ENCODE measurements at places on chromosomes 2 and 18.
A peak's percentile ranks its signal among the peaks of the same experiment; 100 is the strongest.

- DNase-seq, result peak; percentile 23
Measured at GRCh38 chr2:112138159-112139032, at the start of gene FBLN7. Gene FBLN7 (plus strand): TSS chr2:112138385. CDS start chr2:112138656, 271 bp downstream.

DNA sequence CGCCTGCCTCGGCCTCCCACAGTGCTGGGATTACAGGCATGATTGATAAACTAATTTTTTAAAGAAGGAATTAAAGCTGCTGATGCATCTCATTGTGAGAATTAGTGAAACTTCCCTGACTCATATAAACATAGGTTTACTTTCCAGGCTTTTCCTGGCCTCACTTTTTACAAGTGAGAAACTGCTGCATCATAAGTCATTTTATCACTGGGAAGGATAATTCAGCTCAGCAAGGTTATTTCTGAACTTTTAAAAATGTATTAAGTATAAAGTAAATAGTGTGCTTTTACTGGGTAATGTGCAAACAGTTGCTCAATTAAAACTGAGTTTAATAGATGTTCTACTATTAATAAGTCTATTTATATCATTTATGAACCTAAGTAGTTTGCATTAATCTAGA lies 1130.3 kb upstream of the CDH2 start:
- no peak for DNase-seq

- DNase-seq, result no peak
Measured at GRCh38 chr2:49753344-49753985, 599.1 kb upstream of the FSHR start.

DNA sequence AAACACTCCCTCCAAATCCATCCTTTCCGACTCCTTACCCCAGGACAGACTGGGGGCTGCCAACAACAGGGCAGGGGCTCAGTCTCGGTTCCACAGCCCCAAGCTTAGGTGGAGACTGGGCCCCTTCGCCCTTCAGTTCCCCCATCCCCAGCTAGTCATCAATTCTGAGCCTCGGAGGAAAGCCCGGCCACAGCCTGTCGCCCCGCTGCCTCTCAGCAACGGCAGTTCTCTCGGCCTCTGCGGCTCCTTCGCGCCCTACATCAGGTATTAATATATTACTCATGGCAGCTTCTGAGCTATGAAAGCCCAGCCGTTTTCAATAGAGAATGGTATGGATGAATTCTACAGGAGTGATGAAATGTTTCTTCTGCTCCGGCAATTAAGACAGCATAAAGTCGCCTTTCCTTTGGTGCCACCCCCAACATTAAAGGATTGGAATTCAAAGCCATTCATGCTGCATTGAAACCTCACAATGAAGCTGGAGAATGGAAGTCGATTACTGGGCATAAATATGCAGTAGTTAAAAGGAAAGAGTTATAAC lies 2.8 kb downstream of the HDAC4 start:
- no peak for DNase-seq

- no peak for DNase-seq
Measured at GRCh38 chr18:45538444-45538843, 76.8 kb upstream of the SLC14A2 start.

DNA sequence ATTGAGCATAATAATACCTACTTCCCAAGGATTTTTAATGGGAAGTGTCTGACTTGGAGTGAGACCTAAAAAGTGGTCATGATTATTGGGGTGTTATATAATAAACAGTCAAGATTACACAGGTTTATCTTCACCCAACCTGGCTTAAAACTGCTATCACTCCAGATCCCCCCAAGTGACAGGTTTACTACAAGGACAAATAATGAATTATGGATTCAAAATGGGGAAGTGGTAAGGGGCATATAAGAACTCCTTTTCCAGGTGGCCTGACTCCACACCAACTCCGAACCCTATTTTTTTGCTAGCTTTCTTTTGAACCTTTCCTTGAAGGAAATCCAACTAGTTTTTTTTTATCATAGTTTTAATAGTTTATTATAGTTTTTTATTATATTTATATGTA lies 663.0 kb upstream of the FANCL start:
- DNase-seq, result no peak

DNA sequence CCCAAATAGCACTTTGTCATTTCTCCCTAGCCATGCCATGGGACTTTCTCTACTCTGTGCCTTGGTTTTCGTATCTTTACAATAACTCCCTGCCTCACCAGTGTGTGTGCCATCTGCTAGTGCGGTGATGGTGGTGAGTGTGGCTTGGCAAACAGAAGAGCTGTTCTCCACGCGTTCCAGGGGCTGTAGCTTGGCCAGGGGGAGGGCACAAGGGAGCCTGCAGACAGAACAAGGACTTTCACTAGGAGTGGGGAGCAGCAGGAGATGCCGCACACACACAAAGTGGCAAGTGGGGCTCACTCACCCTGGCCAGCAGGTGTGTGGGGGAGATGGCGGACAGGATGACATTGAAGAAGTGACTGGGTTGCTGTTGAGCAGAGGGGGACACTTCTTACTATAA lies 196.9 kb downstream of the HAUS1 start:
- no peak for DNase-seq

- no peak for DNase-seq
Measured at GRCh38 chr2:118310681-118311429, 222.6 kb downstream of the INSIG2 start.

DNA sequence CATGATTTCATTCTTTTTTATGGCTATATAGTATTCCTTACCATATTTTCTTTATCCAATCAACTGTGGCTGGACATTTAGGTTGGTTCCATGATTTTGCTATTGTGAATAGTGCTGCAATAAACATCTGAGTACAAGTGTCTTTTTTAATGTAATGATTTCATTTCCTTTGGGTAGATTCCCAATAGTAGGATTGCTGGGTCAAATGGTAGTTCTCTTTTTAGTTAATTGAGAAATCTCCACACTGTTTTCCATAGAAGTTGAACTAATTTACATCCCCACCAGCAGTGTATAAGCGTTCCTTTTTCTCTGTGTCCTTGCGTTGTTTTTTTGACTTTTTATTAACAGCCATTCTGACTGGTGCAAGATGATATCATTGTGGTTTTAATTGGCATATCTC lies 59.1 kb upstream of the IL1RL1 start:
- no peak for DNase-seq

DNA sequence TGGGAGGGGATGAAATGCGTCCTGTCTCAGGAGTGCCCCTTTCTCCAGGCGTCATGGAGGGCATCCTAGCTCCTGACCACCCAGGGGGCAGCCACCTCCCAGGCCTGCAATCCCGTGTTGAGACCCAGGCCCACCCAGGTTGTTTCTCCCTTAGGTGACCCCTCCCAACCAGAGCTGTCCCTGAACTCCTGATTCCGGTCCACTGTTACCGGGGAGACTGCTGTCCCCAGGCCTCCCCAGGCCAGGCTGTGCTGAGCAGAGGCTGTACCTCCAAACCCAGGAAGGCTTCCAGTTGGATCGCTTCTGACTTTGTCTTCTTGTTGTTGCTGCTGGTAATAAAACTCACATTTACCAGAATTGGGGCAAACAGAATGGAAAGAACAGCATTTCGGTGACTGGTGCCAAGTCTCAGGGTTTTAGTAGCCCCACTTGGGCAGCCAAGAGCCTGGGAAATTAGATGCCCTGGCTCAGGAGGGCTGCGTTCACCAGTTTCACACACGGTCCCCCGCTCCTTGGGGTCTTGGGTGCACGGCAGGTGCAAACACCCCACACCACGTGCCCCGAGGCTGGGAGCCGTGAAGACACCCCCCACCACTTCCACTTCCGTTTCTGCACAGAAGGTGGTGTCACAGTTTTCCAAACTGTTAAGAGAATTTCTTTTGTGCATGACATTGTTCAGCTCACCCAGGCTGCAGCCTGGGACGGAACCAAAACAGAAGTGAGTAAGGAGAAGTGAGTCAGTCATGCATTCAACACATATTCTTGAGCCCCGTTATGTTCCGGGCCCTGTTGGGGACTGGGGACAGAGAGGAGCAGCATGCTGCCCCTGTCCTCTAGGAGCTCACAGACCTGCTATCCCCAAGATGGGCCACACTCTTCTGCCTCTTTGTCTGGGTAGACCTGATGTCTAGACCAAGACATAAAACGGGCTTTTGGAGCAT lies 29.4 kb downstream of the ITM2C start:
- DNase-seq, result no peak

DNA sequence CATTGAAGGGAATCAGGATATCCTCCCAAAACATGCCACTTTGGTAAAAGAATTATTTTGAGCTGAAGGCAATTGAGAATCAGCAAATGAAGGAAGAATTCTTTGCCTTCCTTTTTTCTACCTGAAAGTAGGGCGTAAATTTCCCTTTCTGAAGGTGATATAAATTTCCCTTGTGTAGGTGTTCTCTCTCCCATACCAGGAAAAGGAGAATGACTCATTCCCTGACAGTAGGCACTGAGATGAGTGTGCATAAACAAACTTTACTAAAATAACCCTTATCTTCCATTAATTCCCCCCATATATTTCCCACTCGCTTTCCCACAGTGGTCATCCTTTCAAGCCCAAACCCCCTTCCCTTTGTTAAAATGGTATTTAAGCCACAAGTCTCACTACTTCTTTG lies 1339.0 kb downstream of the LRP1B start:
- DNase-seq, result no peak

GRCh38 chr2:127901339-127902056 lies 15.7 kb upstream of the AMMECR1L start:
- no peak for DNase-seq

Measured in Calu3 (cell line).